T-helper 9 cell (primary cell): ENCODE measurements at places on chromosomes 5 and 9.

GRCh38 chr9:6788162-6789016, 30.6 kb downstream of the KDM4C start:
- DNase-seq: no peak

DNA sequence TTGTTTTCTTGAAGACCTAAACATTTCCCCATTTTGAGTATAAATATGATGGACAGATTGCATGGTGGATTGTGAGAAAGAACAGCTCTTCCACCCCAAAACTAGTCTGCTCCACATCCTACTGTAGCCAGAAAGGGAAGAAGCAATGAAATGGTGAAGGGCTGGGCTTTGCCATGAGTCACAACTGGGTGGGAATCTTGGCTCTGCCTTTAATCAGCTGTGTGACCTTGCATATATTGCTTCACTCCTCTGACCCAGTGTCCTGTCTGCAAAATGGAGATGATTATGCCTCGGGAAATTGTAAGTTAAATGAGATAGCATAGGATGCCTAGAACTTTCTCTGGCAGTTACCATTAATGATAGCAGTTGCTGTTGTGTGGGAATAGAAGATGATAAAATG, 101.9 kb downstream of the PDE8B start:
- no peak for DNase-seq

DNA sequence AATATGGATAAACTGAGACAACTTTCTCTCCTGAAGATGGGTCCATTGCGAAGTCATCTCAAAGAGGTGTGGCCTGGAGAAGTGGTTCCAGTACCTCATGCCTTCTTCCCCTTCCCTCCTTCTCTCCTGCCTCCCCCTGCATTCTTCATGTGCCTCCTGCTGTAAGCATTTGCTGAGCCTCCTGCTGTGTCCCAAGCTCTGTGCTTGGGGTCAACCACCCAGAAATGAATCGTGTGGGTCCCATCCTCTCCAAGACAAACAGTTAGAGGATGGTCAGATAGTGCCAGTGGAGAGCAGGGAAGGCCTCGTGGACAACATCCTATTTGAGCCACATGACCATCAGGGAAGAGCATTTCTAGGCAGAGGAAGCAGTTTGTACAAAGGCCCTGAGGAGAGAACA, 53.5 kb downstream of the KCNIP1 start:
- DNase-seq: no peak

DNA sequence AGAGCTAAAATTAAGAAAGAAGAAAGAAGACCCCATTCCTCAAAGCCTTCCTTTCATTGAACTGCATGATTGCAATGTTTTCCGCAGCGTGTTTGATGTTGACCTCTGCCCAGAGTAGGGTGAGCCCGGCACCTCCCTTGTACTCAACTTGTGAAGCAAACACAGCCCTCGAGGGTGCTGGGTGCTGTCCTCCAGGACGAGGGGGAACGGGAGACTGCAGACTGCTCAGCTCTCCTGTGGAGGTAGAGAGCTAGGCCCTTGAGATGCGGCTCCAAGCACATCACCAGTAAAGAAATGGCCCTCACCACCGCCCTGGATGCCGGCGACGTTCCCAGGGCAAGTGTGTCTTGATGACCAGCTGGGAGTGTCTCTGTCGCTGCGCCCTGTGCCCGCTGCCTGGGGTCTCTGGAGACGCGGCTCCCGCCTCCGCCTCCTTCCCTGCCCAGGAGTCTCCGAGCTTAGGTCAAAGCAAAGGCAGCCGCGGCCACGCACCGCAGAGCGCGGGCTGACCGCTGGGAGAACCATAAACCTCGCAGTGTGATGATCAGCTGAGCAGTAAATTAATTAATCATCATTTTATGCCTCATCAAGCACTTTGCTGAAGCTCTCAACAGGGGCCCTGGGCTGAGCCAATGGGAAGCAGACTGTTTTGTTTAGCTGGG, 108.7 kb downstream of the IRX2 start:
- no peak for DNase-seq

DNA sequence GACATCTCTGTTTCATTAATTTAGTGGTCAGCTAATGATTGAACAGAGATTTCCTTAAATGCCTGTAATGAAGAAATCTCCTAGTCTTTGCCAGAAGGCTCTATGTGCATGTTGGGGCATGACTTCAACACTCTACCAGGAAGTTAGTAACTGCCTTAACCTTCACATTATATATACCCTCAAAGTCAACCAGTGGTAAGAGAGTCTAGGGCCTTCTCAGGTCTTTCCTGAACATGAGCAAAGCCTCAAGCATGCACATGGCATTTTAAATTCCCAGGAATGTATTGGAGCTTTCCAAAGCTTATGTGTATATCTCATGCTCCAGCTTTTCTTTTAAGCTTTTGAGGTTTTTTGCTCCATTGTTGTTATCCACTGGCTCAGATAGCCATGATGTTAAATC, 388.3 kb downstream of the ARRDC3 start:
- DNase-seq: no peak

- DNase-seq: no peak
Observed at GRCh38 chr9:116641292-116642059, 45.6 kb upstream of the TRIM32 start.

DNA sequence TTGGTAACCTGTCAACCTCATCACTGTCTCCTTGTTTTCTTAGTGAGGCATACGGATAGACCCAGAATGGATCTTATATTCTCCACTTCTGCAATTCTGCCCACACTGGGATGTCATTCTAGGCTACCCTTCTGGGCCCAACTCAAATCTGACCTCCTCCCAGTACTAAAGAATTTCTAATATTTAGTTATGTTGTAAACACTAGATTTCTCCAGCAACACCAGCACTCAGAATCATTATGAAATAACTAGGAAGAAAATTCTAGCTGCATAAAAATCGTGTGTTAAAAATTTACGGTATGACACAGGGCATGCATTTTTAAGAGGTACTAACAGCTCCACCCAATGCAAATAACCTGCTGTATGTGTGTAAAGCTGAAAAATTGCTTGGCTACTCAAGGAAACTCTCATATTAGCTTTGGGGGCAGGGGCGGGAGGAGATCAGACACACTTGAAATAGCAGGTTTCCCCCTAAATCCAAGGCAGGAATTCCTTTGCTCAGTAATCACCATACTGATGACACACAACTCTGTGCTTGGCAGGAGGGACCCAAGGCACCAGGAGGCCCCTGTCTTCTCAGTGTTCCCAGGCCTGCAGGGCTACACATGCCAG, 27.3 kb downstream of the MACROH2A1 start:
- no peak for DNase-seq

GRCh38 chr5:141951332-141951781, 6.6 kb downstream of the PCDH12 start:
- DNase-seq: no peak

GRCh38 chr5:56247592-56247991, 14.5 kb upstream of the ANKRD55 start:
- DNase-seq: no peak

- DNase-seq: no peak
Observed at GRCh38 chr5:30849931-30850710, 343.4 kb upstream of the CDH6 start.

GRCh38 chr5:35651002-35651756, 33.5 kb downstream of the SPEF2 start:
- peak; percentile 41 for DNase-seq

DNA sequence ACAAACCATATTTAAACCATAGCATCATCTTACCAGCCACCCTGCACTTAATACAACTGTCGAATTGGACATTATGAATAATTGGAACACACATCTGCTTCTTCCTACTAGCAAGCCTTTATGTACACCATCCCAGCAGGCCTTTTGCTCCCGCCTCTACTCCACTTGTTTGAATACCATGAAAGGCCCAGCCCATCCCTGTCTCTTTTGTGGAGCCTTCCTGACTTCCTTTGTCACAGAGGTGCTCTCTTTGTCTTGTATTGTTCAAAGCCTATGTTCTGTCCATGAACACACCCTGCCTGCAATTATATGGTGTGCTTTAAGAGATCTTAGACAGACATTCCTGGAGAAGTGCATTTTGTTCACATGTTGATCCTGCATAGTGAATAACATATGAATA, 465.7 kb downstream of the DIRAS2 start:
- DNase-seq: no peak

GRCh38 chr5:159628703-159629102, 287.6 kb upstream of the ADRA1B start:
- no peak for DNase-seq

- no peak for DNase-seq
Observed at GRCh38 chr9:115373000-115373709, 255.2 kb upstream of the TNC start.

- DNase-seq: no peak
Observed at GRCh38 chr9:132648283-132648682, 21.5 kb downstream of the DDX31 start.

DNA sequence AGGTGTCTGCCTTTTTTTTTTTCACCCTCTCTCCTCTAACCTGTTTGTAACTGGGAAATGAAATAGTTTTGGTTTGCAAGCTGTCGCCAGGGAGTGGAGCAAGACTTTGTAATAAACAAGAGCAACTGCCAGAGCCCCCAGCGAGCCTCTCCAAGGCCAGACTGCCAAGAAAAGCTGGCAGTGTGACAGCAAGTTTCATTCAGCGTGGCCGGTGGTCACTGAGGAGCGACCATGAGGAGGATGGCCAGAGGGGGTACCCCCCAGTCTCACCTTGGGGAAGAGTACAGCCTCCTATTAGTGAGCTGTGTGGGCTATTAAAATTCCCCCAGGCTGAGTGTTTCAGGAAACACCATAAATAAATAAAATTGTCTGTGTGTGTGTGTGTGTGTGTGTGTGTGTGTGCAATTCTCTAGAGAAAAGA, 49.9 kb downstream of the ZFAND5 start:
- no peak for DNase-seq

GRCh38 chr5:112957036-112957808, 19.4 kb upstream of the DCP2 start:
- no peak for DNase-seq

GRCh38 chr5:1762121-1762882, 37.3 kb downstream of the MRPL36 start:
- DNase-seq: no peak

DNA sequence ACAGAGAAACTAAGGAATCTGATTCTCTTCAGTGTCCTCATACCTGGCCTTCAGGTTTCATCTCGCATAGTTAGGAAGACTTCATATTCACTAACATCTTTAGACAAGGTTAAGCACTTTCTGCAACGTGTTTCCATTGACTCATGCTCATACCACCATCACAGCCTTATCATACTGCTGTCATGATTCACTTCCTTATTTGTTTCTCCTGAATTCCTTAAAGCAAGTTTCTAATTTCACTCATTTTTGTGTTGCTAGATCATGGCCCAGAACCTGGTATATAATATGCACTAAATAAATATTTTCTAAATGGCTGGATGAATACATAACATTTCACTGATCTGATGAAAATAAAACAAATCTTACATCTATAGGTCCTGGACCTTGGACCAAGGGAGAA, 472.9 kb downstream of the PRELID2 start:
- no peak for DNase-seq

GRCh38 chr5:34857894-34858293, 18.9 kb downstream of the TTC23L start:
- no peak for DNase-seq

GRCh38 chr9:81537964-81538363, 151.4 kb downstream of the TLE1 start:
- DNase-seq: no peak

DNA sequence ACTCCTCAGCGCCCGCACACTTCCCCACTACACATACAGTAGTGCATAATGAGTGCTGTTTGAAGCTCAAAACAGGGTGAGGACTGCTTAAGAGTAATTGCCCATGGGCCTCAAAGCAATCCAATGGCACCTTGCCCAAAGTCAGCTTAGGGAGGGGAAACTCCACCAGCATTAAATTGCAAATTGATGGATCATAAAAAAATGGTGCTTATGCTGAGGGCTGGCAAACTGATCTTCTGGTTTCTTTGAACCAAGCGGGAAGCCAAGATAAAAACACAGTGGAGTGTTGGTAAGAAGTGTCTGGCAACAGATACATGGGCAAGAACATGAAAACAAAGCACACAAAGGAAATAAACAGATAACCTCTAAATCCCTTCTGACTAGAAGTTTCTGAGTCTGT, 28.0 kb downstream of the TLE1 start:
- DNase-seq: no peak

GRCh38 chr5:84862132-84862531, 477.5 kb upstream of the EDIL3 start:
- DNase-seq: no peak

DNA sequence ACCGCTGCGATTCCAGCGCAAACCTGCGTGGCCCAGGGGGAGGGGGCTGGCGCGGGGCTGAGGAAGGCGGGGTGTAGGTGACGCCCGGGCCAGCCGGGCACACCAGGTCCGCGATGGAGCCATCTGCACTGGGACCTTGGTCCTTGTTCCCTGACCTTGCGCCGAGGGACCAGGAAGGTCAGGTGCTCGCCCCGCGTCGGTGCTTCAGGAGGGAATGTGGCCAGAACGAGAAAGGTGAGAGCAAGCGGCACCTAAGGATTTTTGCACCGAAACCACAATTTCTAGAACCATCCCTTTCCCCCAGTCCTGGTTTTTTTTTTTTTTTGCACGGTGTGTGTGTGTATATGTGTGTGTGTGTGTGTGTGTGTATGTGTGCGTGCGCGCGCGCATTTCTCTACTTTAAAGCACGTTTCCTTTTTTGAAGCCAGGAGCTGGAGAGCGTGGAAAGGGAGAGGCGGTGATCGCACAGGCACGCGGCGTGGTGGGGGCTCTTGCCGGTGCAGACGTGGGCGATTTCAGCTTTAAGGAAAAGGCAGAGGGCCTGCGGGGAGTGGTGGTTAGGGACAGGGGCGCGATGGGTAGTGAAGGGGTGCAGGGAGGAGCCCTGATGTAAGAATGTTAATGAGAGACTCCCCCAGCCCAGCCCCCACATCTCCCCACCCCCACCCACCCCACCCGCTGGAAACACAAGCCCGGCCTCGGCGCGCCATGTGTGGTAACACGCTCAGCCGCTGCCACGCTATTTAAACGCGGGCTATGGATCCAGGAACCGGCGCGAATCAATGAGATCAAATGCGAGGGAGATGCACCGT, at the start of gene NPR3:
Gene NPR3, plus strand, starts transcription at position 772 of the 812 bp plus-strand sequence. CDS start 456 bp downstream, outside the sequence.
- no peak for DNase-seq

DNA sequence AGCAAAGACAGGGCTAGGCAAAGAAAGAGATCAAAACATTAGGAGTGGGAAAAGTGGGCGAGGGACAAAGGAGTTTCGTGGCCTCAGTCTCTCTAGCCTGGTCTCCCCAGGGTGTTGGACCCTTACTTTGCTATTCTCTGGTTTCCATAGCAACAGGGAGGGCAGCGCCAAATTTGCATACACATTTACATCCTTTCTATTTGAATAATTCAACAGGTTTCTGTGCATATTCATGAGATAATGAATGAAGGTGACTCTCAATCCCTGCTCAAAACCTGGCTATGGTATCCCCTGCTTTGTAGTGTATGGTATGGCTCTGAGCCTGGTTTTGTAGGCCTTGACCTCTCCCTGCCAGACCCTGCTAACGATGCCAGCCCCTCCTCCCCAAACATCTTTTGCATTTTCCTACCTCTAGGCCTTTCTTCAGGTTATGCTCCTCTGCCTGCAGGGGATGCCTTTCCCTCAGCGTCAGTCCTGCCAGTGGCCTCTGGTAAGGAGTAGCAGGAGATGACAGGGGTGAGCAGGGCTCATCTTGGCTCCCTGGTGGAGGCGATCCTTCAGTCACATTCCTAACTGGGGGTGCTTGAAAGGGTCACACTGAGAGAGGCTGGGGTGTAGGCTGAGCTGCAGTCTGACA, 9.8 kb downstream of the RPP25L start:
- DNase-seq: no peak

- no peak for DNase-seq
Observed at GRCh38 chr5:32916648-32917047, 205.5 kb downstream of the NPR3 start.
